ENCODE measurements at places on chromosomes 2 and 18.

GRCh38 chr2:75146606-75147332 lies 52.6 kb downstream of the TACR1 start:
- no peak for DNase-seq

DNA sequence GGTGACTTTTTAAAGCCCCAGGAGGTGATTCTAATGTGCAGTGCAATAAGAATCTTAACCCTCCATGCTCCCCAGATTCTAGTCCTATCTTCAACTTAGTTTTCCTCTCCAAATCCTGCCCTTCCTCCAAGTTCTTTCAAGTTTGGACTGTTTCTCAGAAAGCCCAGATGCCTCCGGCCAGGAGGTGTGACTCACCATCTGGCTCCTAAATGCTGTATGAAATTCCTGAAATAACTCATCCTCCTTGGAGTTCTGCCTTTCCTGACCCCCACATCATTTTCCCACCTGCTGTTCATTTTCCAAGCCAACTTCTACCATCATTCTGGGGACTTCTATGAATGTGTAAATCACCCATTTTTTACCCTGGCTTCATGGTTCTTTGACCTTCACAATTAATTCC lies 118.2 kb upstream of the NOL4 start:
- no peak for DNase-seq

GRCh38 chr2:70549064-70549710 lies 4.4 kb downstream of the TGFA start:
- no peak for DNase-seq

DNA sequence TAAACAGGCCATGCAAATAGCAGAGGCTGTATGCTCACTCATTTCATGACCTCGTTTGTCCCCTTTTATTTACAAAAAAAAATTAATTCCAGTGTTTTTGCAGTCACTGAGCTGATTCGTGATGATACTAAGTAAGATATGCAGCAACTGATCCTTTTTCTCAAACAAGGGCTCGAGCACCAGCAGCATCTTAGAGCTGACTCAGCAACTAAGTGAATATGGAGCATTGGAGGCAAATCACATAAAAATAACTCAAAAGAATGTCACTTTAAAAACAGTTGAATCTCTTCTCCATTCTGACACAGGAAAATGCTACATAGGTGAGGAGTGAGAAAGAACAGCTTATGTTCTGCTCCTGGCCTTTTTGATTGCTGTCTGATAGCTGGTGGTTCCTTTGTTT lies 152.8 kb downstream of the ABCA12 start:
- no peak for DNase-seq

DNA sequence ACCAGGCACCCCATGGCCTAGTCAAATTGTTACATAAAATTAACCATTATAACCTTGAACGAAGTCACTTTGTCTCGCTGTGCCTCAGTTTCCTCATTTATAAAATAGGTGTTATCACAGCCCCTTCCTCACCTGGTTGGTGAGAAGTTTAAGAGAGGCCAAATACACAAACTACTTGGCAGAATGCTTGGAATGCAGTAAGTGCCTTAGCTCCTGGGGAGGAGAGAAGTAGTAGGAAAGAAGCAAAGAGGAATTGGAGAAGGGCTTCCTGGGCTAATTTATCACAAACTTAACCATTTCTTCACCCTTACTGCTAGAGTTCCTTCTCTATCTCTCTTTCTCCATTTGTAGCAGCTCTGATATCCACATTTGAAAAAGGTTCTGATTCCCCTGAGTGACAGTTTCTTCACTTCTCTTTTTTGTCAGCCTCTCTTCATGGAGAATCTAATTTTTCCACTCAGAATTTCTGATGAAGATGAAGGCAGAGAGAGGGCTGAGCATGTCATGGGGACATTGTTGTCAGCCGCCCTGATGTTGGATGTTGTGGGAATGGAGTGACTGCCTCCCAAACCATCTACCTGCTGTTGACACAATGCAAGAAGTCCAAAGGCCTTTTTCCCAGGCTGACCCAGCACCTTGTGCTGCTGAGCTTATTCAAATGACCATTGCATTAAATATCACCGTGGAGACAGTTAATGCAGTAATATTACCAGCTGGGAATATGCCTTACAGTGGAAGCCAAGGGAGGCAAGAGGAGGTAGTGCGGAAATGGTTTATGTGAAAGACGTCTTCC lies 60.4 kb downstream of the BOD1L2 start:
- no peak for DNase-seq

DNA sequence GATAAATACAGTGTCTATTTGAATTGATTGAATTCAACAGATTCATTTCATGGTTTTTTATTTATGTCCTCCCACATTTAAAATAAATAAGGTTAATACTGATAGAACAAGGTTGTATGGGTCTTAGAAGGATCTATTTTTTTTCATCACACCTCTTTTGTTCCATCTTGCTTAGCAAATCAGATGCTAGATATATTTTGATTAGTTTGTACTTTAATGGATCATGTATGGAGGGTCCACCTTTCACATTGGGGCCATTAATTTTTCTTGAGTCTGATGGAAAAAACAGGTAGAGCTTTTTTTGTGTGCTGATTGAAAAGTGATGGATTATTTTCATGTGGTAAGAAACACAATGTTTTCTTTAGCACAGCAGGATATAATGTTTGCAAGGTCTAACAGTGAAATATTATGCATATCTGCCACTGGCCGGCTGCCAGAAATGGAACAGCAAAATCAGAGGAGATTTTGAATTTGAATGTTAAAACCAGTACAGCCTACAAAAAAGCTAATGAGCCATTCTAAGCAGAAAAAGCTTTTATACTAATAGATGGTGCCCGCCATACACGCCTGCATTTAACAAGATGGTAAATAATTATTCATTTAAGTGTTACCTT lies 188.1 kb upstream of the ETAA1 start:
- DNase-seq, result no peak

GRCh38 chr2:46737577-46737976 lies 178.0 kb downstream of the MCFD2 start:
- DNase-seq, result no peak

GRCh38 chr2:192155511-192156118 lies 39.1 kb downstream of the TMEFF2 start:
- DNase-seq, result no peak

DNA sequence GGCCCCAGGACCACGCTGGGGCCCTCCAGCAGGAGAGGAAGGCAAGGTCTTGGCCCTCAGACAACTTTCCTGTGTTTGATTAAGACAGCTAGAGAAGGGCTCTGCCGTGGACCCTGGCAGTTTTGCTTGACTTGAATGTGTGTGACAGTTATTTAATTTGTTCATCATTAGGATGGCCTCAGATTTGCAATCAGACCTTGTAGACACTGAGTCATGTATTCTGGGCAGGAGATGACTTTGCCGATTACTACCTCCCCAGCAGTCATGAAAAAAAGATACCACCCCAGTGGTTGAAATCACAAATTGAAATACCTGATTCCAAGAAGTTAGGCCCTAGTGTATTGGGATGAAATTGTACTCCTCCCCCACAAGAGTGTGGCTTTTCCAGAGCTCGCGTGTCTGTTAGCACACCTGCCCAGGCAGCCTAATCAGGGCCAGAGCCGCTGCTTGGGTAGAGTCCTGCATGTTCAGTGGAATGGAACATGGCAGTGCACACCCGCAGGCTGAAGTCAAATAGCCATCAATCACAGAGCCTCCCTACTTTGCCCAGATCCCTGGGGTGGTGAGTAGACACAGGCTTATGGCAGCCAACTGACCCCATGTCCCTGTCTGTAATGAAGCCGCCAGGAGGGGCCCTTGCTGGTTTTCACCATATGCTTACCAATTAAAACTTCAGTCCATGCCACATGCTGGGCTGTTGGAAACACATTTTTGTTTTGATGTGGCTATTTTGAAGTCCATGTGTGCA lies 122.5 kb downstream of the TPGS2 start:
- no peak for DNase-seq

DNA sequence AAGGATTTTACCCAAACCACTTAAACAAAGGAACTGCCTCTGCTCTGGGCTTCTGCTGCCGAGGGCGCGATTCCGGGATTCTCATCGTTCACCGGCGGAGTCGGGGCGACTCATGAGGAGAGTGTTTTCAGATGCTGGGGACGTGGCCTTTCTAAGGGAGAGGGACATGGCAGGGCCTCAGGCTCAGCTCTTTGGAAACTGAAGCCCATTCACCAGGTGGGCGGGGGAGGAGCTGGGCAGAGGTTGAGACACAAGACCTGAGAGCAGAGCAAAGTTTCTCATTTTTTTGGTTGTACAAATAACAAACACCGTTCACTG lies 29.8 kb downstream of the NFATC1 start:
- no peak for DNase-seq

DNA sequence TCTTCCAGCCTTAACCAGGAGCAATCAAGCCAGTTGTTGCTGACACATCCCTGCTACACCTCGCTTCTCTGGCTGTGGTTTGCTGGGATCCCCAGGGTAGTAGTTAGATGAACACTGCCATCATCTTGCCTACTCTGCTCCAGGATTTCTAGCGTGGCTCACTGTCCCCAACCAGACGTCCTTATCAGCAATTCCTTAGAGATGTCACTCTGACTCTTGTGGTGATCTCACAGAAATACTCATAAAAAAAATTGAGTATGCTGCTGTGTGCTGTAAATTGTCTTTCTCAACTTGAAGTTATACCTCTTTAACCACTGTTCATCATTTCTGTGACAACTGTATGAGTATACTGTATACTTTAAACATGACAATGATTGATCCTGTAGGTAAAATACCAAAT lies 63.2 kb downstream of the PLCL1 start:
- no peak for DNase-seq

DNA sequence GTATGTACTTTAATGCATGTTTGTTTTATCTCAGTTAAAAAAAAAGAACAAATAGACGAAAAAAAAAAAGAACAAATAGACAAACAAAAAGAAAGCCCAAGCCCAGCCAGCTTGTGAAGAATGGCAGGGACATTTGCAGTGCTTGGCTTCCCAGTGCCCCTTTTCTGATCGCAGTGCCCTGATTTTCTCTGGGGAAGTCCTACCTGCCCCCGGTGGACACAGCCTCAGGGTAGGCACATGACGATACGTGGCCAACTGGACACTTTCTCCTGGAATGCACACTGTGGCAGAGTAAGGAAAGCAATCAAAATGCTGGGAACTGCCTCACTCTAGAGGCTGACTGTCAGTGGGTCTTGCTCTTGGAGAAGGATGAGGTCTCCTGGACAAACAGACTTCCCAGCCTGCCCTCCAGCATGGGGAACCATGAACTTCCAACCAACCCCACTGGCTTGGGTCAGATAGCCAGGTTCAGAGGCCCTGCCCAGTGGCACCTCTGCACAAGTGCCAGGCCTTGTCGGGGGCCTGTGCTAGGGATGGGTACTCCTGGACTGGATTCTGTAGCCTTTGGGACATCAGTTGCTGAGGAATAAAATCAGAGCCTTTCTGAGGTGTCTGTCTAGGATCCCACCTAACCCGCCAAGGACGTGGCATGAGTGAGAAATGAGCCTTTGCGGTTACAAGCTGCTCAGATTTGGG lies 76.7 kb downstream of the INHBB start:
- DNase-seq, result no peak

GRCh38 chr2:16861111-16861510 lies 195.5 kb upstream of the CYRIA start:
- no peak for DNase-seq

- DNase-seq, result no peak
Observed at GRCh38 chr2:101752716-101753616, 55.5 kb downstream of the MAP4K4 start.

DNA sequence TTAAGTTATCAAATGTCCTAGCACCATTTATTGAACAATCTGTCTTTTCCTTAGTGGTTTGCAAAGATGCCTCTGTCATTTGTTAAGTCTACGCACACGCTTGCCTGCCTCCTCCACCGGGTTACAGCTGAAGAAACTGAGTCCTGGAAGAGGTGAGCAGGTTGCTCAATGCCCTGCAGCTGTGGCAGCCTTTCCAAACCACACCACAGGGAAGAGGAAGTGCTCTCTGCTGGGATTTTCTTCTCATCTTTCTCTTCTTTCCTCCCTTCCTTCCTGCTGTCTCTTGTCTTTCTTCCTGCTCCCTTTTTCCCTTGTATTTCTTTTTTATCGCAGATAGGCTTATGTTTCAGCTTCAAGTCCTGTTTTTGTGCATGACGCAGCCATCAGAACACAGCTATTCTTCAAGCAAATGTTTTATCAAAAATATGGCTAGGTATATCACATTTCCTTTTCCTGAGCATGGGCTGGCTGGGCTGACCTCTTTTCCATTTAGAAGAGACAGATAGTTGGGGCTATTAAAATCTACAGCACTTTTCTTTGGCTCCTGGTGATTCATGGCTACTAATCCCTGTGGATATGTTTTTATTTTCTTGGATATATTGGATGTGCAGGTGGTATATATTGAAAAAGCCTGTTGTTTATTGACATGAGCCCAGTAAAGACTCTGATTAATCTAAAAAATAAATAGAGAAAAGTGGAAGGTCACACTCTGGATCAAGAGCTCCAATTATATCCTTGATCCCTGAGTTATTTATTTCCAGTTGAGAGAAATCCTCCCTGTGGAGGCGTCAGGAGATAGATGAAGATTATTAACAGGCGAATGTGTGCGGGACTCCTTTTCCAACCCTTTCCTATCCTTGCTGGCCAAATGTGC lies 214.6 kb downstream of the TSN start:
- DNase-seq, result no peak

- DNase-seq, result no peak
Observed at GRCh38 chr2:134432435-134432883, 178.6 kb downstream of the MGAT5 start.

- no peak for DNase-seq
Observed at GRCh38 chr2:181788897-181789555, 102.5 kb upstream of the ITPRID2 start.

- DNase-seq, result no peak
Observed at GRCh38 chr2:75894170-75894569, 183.5 kb upstream of the GCFC2 start.

DNA sequence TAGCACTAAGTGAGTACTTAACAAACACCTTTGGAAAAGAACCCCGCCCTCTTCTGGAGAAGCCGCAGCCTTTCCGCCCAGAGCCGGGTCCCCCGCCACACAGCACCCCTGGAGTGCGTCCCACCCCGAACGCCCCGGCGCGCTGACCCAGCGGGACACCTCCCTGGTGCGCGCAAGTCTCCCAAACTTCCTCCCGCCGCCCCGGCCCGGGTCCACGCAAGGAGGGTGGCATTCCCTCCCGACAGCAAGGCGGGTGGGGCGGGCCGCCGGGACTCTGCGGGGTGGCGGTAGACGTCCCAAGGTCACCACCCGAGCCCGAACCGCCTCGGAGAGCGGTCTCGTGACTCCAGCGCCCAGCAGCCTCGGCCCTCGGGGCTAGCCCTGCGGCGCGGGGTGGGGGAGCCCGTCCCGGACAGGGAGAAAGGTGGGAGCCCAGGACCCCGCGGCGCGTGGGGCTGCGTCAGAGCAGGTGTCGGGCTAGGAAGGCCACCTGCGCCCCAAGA lies 598 bp downstream of the CCDC93 start:
- peak; percentile 24 for DNase-seq

- no peak for DNase-seq
Observed at GRCh38 chr2:121469356-121469755, 61.3 kb upstream of the RNU4ATAC start.

DNA sequence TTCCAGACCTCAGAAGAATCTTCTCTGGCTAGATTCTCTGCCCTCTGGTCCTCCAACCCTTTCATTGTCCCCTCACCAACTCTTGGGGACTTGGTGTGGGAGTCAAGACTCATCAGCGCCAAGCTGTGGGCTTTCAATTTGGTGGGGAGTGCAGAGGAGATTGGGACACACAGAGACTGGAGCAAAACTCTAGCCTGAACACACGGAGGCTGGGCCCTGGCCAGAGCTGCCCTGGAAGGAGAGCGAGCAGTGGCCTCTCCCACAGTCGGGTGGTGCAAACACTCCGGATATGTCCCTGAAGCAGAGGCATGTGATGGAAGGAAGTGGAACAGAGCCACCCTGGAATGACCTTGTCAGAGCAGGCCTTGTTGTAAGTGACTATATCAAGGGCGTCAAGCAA lies 8.7 kb upstream of the SOX11 start:
- DNase-seq, result no peak

GRCh38 chr2:127471286-127471988 lies 53.2 kb downstream of the PROC start:
- DNase-seq, result no peak

All from activated naive CD4-positive, alpha-beta T cell (primary cell).